ENCODE measurements at places on chromosomes 12 and 14. TPM values are rescaled to one million over a fixed set of nuclear protein-coding genes. Genes with fewer than 3 reads are reported as not detected.

GRCh38 chr12:117039891-117040309 lies 59.3 kb downstream of the TESC start:
- no peak for DNase-seq

- DNase-seq = no peak
These were observed 154.9 kb upstream of the PWP1 start for GRCh38 chr12:107530701-107531100.

GRCh38 chr14:73262427-73263183 lies 25.3 kb downstream of the PAPLN start:
- DNase-seq = no peak

LRTM2 gene
- total RNA-seq = not detected

RTN1 gene
- 0.39 TPM for total RNA-seq

SCNN1A gene
- total RNA-seq = 7.7 TPM
